Activated T-cell treated with anti-CD3 and anti-CD28 coated beads for 24 hours (primary cell): ENCODE measurements at places on chromosomes 5 and 9.

DNA sequence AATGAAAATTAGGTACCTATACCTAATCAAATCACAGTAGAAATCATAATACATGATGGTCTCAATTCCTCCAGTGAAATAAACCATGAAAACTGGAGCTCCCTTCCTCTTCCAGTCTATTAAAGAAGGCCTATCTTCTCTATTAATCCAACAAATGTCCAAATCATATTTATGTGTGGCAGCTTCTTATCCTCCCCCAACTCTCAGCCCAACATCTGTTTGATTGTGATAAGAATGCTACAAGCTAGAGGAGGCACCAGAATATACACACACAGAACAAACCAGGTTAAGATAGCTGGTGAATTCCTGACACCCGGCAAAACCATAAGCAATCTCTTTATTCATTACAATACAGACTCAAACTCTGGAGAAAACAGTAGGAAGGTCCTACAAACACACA, 110.8 kb downstream of the FBXL17 start:
- no peak for DNase-seq

DNA sequence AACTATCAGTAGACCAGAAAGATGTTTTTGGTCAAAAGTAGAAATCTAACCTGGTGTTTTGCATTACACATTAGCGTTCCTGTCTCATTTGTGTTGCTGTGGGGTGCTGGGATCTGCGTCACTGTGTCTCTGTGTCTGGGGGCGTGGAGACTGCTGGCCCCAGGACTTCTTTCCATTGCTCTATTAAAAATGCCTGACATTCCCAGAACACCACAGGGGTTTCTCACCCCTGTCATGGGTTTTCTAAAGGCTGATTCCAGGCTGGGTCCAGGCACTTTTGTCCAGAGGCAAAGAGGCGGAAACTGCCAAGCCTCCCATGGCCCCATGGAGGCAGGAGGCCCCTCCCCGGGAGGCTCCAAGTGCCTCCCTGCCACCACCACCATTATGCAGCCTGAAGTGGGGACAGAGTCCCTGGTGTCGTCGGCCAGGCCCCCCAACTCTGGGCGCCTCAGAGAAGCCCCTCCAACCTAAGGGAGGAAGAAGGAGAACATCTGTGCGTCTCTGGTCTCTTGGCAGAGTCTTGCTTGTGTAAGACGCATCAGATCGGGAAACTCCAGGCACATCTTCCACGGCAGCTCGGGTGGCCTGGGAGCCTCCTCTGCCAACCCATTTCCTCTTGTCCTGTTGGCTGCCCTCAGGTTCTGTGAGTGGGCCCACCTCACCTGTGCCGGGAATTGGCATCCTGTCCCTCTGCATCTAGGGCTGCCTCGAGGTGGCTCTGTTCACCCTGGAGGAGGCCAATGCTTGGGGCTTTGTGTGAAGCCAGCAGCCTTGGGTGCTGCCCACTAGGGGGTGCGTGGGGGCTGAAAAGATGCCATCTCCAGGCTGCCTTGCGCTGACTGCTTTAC, 13.8 kb upstream of the PLEKHG4B start:
- DNase-seq, result no peak

DNA sequence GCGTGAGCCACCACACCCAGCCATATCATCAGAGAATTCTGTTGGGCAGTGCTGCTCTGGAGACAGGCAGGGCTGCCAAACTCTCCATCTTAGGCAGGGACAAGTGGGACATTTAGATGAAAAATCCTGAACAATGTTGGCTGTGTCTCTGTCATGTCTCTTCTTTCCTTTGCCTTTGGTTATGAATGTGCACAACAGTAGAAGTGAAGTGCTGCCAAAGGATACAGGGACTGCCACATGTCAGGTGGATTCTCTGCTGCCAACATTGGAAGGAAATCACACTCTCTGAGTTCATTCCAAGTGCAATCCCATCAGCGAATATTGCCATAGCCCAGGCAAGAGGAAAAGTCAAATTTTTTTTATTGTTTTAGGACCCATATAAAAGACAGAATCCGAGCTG, 348.8 kb downstream of the TRPM3 start:
- no peak for DNase-seq

DNA sequence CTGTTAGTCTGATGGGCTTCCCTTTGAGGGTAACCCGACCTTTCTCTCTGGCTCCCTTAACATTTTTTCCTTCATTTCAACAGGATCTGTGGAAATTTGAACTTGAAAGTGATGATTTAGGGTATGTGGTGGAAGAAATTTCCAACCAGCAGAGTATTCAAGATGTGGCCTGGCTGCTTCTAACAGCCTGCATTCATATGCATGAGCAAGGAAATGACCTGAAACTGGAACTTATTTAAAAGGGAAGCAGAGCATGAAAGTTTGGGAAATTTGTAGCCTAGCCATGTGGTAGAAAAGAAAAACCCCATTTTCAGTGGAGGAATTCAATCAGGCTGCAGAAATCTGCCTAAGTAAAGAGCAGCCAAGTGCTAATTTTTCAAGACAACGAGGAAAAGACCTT, 41.7 kb downstream of the UNC13B start:
- no peak for DNase-seq

DNA sequence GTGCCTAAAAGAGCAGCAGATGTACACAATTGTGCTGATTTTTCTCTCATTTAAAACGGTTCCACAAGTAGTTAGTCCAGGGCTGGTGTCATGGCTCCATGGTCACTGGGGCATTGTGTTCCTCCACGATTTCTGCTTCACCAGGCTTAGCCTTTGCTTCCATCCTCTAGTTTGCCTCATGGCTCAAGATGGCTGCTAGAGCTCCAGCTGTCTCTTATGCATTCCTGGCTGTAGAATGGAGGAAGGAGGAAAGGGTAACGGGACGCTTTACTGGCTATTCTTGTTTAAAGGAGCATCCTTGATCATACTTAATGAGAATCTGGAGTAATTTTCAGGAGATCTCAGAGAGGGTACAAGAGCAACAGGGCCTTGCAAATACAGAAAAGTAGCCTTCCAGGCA, 47.7 kb downstream of the BOD1 start:
- no peak for DNase-seq

GRCh38 chr9:91220491-91221135, 141.1 kb downstream of the AUH start:
- no peak for DNase-seq

DNA sequence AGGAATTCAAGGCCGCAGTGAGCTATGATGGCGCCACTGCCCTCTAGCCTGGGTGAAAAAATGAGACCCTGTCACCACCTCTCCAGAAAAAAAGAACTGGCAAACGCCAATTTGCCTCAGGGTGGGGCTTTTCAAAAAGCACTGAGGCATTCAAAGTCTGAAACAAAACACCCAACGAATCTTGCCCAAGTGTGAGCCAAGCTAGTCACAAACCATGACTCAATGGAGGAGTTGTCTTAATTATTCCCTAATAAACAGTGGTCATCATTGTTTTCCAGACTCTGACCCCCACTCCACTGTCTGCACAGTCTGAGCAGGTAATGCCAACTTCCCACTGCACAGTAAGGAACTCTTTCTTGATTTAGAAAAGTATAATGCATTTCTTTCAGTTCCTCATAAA, 16.8 kb downstream of the FRMD3 start:
- no peak for DNase-seq

- DNase-seq, result no peak
These were observed 10.9 kb upstream of the DOLPP1 start for GRCh38 chr9:129069862-129070641.

DNA sequence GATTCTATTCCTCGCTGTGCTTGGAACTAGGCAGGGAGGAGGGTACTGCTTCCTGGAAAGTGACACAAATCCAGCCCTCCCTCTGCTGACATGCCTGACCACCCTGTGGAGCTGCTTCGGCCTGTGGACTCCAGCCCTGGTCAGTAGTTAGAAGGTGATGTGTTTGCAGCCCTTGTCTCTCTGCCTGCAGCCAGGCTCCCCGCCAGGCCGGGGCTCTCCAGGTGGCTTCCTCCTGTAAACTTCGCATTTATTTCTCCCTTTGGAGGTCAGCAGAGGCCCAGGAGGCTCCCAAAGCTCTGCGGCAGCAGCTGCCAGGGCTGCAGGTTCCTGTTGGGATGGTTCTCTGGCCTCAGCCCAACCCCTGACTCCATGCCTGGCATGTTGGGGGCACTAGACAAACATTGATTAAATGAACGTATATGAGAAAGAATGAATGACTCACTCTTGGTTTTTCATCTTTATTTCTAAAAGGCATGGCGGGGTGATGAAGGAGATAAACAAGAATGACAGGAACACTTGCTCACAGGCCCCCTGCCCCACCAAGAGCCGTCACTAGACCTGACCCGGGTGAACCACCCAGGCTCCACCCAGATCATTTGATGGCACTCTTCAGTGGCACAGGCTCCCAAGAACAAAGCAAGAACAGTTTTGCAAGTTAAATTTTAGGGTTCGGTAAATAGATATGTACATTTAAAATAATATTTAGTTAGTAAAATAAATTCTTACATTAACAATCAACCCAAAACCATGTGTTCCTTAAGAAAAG, 8.4 kb upstream of the IRX2 start:
- no peak for DNase-seq

DNA sequence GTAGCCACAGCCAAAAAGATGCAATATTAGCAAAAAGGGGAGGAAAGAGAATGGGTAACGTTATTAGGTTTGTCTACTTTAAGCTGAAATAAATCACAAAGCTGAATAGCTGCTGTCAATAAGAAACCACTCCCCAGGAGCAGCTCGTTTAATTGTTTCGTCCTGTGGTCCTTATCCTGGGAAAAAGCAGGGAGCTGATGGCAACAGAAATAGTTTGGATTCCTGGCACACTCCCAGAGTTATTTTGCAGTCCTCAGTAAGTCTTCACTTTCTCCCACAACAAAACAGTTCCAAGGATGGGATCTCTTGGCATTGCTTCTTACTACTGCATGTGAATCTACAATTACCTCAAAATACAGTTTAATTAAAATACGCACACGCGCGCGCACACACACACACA, 28.8 kb downstream of the FRMD3 start:
- DNase-seq, result no peak

GRCh38 chr5:107461770-107462169, 209.0 kb downstream of the EFNA5 start:
- DNase-seq, result no peak
